ENCODE measurements at places on chromosomes 4 and X.

GRCh38 chr4:127203562-127204200 lies 429.1 kb upstream of the INTU start:
- DNase-seq = no peak

DNA sequence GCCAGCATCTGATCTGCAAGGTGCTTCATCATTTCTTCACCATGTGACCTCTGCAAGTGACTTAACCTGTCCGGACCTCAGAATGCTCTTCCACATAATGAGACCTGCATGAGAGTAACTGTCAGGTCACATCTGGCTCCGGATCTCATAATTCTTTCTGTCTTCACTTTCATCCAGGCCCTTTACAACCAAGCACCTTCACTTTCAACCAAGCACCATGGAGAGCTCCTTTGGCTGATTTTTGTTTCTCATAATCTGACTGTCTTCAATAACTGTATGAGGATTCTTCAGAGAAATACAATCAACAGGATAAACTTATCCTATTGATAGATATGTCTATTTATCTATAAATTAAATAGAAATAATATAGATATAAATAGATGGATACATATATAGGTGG lies 148.1 kb downstream of the VCX3A start:
- DNase-seq = no peak

- DNase-seq = no peak
These were observed 70.9 kb upstream of the ENPP6 start for GRCh38 chr4:184288451-184289178.

- DNase-seq = no peak
These were observed 36.9 kb downstream of the EVC start for GRCh38 chr4:5747738-5748375.

Measured in GM18507 (cell line).